Activated CD8-positive, alpha-beta memory T cell treated with anti-CD3 and anti-CD28 coated beads, Interleukin-2, amount 50 U/mL, for 4 hours (primary cell): ENCODE measurements at places on chromosomes 3 and 15.
A peak's percentile ranks its signal among the peaks of the same experiment; 100 is the strongest.

DNA sequence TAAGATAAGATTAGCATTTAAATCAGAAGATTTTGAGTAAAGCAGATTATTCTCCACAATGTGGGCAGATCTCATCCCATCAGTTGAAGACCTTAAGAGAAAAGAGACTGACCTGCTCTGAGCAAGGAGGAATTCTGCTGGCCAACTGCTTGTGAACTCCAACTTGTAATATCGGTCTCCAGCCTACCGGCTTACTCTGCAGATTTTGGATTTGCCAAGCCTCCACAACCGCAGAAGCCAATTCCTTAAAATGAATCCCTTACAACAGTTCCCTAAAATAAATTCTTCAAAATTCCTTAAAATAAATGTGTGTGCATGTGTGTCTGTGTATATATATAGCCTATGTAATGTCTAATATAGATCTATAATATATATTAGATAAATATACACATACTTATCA, 107.4 kb upstream of the KLF13 start:
- DNase-seq, result no peak

- no peak for DNase-seq
Observed at GRCh38 chr3:14336749-14337598, 65.4 kb upstream of the SLC6A6 start.

DNA sequence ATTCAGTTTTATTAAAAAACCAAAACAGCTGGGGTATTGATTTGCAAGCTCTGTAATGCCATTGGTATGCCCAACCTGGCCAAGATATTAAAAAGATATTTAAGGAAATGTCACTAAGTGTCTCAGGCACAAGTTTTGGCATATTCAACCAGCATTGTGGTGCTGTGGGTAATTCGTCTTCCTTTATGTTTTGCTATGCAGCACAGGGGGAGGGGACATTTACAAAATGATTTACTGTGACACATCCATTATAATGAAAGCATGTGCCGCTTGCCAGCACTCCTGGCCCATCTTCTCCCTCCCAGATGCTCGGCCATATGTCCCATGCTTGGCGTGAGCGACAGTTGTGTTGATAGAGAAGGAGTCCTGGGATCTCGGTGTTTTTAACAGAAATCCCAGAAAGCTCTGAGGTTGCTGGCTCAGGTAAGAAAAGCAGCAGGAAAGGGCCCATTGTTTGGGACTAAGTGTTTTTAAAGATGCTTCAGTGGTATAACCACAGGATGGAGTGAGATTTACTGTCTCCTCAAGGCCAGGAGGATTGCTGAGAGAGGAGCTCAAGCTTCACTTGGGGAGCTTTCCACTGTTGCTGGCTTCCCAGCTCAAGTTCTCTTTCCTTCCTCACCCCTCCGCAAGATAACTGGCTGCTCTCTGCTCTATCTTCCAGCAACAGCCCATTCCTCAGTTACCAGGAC, 158.2 kb upstream of the TSC22D2 start:
- no peak for DNase-seq

DNA sequence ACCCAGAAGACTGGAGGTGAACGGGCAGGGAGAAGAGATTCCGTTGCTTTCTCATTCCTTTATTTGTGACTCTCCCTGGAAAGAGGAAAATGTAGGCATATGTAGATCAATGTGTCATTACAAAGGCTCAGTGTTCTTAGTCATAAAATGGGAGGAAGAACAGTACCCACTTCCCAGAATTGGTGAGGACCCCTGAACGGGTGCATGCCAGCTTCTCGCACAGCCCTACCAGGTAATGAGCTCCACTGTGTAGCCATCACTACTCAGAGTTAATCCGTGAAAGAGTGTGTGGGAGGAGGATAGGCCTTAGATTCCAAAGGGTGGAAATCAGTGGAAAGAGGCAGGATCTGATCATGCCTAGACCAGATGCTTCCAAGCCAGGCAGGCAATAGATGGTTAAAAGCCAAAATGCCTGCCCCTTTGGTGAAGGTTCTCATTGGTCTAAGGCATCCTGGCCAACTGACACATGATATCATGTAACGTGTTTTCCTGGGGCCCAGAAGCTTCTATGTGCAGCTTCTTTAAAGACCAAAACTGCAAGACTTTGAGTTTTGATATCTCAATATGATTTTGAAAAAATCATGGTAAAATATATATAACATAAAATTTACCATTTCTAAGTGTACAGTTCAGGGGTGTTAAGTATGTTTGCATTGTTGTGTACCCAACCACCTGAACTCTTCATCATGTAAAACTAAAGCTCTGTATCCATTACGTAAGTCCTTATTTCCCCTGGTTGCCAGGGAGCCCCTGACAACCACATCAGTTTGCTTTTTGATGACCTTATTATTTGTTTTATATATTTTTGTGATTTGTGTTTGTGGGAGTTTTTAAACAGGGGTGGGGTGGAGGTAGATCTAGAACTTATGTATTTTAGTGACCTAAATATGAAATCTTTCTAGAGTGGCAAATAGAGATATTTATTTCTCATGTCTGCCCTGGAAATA, 402.2 kb upstream of the CFAP20DC start:
- no peak for DNase-seq

GRCh38 chr15:52318729-52319500, 23.3 kb upstream of the MYO5C start:
- DNase-seq, result no peak

DNA sequence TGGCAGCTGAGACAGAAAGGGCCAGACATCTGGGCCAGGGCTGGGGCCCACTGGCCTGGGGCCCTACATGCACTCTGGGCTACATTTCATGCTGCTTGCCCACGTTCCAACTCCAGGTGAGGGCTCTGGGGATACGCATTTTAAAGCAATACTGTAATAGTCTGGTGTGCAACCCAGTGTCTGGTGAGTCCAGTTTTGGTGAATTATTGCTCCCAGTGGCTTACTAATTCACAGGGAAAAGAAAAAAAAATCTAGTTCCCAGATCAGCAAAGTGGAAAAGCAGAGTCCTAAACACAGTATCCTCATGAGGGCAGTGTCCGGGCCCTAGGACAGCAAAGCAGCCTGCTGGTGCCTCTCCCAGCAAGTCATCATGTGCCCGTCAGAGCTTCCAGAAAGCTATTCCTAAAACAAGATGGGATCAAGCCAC, 82.4 kb downstream of the CCNL1 start:
- no peak for DNase-seq

DNA sequence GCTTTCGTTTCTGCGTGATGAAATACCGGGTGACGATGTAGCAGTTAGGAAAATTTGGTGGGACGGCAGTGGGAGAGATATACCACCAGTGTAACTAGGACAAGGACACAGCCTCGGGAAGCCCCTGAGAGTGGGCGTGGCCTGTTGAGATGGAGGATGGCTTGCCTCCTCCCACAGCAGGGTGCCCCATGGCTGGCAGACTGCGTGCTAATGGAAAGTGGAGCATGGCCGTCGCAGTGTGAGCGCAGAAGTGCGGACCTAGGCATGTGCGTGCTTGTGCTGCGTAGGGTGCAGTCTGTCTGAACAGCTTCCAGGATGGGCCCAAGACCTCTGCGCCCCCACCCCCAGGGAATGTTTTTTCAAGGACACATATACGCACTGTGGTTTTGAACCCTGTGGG, 56.8 kb downstream of the CHDH start:
- no peak for DNase-seq

GRCh38 chr3:165254812-165255211, 58.6 kb upstream of the SLITRK3 start:
- DNase-seq, result no peak

- no peak for DNase-seq
Observed at GRCh38 chr15:42800731-42801474, 64.0 kb upstream of the CDAN1 start.

DNA sequence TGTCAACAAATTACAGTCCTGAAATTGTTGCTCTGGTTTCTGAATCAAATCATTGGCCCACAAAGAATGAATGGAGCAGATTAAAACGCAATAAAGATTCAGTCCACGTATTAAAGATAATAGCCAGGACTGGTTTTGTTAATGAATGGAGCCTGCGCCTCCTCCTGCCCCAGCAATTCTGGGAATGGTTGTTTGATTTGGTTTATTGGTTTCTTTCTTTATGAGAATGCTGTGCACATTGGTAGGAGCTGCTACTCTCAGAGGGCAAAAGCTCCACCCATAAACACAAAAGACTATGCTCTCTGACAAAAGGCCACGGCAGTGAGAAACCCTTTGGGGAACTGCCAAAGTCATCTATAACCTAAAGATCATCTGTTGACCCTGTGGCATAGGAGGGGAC, 261.1 kb downstream of the ABHD5 start:
- no peak for DNase-seq

DNA sequence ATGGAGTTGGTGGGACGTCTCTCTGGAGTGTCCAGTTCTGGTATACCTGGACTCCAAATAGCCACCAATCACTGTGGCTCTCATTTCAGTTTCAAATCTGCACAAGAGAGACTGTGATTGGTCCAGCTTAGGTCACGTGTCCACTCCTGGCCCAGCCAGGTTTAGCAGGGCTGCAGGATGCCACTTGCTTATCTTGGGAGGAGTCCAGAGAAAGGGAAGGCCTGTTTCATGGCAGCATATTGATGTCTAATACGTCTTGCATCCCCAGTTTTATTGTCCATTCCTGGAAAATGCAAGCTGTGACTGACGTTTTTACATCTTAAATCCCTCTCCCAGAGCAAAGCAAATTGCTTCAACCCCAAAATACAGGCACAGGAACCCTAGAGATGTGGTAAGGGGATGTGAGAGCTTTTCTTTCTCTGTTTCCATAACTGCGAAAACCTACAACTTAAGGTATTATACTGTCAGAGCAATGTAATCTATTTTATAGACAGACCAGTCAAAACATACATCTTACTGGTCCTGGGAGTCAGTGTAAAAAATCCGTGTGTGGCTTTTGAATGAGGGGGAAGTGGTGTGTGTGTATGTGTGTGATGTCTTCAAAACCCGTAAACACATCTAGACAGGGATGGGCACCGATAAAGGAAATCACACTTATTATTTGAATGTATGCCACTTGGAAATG, 274.4 kb downstream of the TLE3 start:
- no peak for DNase-seq

- no peak for DNase-seq
Observed at GRCh38 chr3:97928986-97929385, 43.2 kb downstream of the RIOX2 start.

DNA sequence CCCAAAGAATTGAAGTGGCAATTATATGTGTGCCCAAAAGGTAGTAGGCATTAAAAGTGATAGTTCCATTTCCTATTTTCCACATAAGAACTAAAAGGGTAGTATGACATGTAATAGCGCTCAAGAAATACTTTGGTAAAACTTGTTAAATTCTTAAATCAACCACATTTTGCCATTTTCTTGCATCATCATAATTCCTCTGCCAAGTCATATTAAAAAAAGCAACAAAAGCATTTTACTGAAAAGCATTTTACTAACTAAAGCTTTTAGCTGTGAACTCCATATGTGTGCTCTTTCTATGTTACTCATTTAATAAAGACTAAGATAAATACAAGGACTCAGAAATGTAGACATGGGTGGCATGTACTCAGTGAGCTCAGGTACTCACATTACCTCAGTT, 70.1 kb downstream of the GPR160 start:
- DNase-seq, result no peak

GRCh38 chr3:187661267-187661666, 8.9 kb downstream of the SST start:
- no peak for DNase-seq

- DNase-seq, result no peak
Observed at GRCh38 chr3:180324791-180325190, 277.2 kb upstream of the TTC14 start.

- DNase-seq, result no peak
Observed at GRCh38 chr3:31465999-31466398, 66.7 kb upstream of the STT3B start.

DNA sequence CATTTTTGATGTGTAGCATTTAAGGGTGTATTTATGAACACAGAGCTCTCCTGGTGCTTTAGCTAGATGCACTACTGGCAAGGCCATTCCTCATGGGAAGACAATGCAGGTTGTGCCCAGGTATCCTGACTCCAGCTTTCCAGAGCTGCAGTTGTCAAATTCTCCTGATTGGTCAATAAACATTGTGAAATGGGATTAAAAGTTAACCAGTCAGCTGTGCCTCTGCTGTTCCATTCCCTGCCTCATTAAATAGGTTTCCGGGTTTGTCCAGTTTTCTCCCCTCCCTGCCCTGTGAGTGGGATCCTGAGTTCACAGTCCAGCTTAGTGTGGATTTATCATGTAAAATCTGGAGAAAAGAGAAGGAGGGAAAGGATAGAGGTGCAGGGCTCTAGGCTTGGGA, 207.3 kb downstream of the SQOR start:
- no peak for DNase-seq

- no peak for DNase-seq
Observed at GRCh38 chr3:114569186-114569585, 275.4 kb downstream of the TIGIT start.

DNA sequence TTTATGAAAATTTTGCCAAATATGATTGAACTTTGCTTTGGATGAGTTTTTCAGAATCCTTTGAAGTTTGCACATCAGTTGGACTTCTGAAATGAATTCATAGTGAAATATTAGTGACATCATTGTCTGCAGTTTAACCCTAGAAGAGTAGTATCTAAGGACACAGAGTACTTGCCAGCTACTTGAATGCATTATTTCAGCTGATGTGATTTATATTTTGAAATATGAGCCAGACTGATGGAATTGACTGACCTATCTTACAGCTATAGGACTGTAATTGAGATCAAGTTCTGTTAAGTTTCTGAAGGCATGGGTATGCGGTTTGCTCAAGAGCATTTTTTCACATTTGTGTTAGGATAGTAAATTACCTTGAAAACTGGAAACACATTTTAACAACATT, 51.2 kb downstream of the LYSMD4 start:
- no peak for DNase-seq

GRCh38 chr3:18086078-18086477, 339.1 kb downstream of the SATB1 start:
- DNase-seq, result no peak

GRCh38 chr15:58453931-58454793, 22.4 kb downstream of the LIPC start:
- peak; percentile 28 for DNase-seq
